ENCODE measurements at places on chromosomes 7 and 10.

DNA sequence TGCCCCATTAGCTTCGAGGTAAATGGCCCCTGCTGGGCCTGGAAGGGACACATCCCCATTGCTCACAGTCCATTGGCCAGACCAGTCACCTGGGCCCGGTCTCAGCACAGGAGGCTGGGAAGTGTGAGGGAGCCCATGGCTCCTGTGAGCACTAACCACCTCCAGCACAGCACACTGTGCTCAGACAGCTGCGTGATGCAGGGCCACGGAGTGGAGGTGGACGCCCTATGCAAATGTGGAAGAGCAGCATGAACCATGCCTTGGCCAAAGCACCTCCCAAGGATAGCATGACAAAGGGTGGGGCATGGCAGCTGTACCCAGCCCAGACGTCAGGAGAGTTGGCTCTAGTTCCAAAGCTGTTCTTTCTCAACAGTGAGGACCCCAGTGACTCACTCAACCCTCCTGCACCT, 120.1 kb upstream of the ZMIZ1 start:
- DNase-seq, result peak; percentile 67

GRCh38 chr10:26725837-26726727, 28.6 kb downstream of the PDSS1 start:
- DNase-seq, result peak; percentile 69

- no peak for DNase-seq
Measured at GRCh38 chr7:140679186-140679585, 6.4 kb downstream of the ADCK2 start.

DNA sequence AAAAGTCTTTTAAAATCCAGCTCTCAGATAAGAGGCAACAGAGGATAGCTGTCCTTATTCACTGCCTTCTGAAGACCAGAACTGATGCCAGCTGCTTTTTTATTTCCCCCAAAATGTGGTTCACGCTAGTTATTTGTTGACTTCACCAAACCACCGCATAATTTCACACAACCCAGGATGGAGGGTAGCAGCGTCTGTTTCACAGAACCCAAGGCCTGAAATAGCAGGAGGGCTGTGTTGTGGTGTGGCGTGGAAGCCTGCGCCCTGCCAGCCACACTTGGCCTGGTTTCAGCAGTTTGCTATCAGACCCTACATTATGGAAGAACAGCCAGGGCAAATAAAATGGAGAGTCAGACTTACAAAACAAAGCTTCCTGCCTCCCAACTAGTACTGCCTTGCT, 155.4 kb downstream of the DYNC1I1 start:
- peak; percentile 60 for DNase-seq

DNA sequence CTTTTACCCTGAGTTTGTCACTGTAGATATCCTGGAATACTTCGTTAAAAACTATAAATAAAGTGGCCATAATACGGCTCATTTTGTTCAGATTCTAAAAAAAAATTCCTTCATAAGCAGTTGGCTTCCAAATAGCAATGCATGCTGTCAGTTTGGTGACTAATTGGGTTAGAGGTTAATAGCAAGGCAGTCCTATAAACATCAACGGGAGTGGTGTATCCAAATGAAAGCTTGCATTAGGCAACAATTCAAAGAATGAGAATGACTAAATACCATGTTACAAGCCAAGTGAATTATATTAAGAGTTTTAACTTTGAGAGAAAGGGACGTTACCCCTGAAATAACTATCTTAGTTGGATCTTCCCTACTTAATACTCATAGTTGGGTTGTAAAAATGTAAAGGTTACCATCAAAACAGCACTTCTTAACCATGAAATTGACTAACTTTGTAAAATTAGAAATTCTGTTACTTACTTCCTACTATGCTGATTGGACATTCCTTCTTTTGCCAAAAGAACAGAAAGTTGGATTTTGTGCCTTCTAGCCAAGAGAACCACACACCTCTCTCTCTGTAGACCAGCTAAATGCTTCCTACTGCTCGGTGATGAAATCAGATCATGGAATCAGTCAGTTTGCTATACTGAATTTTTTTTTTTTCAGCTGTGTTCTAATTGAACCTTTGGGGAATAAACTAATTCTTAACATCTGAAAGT, 98.0 kb downstream of the KAT6B start:
- DNase-seq, result no peak
